ENCODE measurements at places on chromosomes 13 and 19.

DNA sequence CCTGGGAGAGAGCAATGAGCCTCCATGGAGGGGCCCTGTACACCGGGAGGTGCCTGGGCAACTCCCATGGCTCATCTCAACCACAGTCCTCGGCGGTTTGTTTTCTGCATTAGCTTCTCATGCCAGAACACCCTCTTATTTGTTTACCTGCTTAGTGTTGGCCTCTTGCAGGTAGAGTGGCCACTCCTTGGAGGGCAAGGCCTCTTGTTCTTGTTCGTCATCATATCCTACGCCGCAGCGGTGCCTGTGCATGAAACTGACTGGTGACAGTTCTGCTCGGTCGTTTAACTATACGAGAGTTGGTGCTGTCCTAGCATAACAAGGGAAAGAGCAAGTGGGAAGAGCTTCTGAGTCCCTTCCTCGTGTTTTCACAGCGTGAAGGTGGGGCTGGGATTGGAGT is 40.5 kb upstream of the RNF113B start:
- DNase-seq = no peak

DNA sequence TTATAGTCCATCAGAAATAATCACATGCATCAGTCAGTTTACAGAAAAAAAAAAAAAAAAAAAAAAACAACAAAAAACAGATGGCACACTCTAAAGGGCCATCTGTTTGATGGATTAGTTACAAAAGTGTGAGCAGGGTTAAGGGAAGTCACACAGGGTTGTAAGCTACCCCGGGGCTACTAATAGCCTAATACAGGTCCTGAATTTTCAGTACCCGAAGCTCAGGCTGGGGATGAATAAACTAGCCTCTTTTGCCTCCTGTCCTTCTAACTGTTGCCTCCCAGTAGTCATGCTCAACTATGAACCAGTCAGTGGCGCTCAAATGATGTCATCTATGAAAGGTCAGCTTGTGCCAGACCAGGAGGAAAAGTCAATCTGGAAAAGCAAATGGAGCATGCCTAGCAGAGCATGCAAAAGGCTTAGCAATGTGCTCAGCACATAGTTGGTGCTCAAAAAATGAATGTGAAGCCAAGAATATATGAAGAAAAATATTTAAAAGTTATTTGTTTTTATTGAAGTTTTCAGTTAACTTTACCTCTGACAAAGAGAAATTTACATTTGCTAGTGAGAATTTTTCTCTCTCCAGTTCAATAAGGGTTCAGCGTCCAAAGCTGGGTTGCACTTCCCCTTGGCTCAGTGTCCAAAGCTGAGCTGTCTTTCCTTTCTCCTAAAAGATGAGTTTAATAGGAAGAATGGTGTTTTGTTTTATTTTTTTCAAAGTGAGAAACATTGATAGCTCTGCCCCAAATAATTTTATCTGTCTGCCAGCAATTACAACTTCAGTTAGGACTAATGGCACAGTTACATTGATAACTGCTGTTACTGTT is 30.8 kb upstream of the LRCH1 start:
- DNase-seq = no peak

- DNase-seq = no peak
Observed at GRCh38 chr13:33453936-33454335, 168.4 kb upstream of the STARD13 start.

DNA sequence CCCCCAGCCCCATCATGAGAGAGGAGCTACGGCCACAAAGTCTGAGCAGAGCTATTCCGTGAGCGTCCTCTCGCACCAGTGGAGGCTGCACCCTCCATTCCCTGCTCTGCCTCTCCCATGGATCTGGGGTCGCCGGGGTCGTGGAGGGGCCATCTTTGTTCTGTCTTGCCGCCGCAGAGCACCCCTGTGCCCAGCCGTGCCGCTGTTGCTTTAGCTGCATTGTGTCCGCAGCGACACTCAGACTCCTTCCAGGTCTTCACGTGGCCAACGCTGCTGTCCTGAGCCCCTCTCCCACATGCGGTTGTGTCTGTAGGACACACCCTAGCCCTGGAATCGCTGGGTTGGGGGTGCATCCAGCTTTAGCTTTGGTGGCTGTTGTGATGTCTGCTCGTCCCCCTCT is 15.8 kb downstream of the YIPF2 start:
- DNase-seq = no peak

DNA sequence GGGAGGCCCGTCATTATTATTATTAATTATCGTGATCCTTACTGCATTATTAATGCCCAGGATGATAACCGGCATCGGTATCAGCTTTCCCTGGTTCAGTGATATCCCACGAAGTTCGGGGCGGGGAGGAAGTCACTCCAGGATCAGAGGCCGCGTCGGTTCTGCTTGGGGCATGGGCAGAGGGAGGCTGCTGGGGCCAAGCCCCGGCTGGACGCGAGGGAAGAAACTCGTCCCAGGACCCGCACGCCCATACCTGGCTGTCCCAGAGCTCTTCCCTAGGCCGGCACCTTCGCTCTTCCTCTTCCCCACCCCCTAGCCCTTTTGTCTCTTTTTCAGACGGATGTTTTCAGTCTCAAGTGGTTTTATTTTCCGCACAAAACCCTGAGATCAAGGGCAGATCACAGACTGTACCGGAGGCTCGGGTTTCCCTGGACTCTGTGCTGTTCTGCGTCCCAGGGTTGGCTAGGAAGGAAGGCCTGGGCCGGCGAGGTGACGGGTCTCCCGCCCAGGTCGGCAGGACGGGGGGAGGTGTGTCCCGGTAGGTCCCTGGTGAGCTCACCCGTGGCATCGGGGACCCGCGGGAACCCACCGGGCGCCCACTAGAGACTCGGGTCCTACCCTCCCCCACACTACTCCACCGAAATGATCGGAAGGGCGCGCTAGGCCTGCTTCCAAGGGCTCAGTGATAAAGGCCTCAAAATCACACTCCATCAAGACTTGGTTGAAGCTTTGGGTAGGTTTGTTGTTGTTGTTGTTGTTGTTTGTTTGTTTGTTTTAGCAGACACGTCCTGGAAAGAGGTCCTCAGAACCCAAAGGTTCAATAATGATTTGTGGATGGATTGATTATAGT is 7.9 kb downstream of the ZIC2 start:
- DNase-seq = no peak

DNA sequence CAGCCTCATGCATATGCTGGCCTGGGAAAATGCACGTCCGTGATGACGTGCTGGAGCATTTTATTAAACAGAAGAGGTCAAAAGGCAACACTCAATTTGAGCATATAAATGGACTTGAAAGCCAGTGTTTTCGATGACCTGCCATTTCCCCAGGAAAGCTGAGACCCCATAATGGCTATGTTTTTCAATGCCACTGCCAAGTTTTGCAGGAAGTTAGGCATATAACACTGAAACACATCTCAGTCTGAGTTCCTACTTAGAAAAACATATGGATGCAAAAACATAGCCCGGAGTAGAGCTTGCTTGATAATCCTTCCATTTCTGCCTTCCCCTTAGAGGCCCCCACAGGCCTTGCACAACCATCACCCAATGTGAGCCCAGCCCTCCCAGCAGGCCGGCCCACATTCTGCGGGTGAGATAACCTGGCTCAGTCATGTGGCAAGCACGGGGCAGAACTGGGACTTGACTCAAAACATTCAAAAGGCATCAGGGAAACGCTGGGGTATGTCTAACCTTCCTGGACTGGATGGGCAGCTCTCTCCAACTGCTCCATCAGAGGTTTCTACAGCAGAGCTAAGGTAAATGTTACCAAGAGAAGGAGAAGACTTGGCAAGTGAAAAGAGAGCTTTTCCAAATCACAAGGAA is 24.9 kb downstream of the EPS15L1 start:
- no peak for DNase-seq

- DNase-seq = no peak
Observed at GRCh38 chr13:39509616-39510315, 93.2 kb downstream of the LHFPL6 start.

- no peak for DNase-seq
Observed at GRCh38 chr13:94464771-94465170, 14.7 kb downstream of the DCT start.

GRCh38 chr19:12786141-12786870 is 5.0 kb upstream of the JUNB start:
- DNase-seq = no peak

GRCh38 chr13:62193919-62194318 is 778.3 kb upstream of the PCDH20 start:
- no peak for DNase-seq

- DNase-seq = no peak
Observed at GRCh38 chr13:84661718-84662117, 779.4 kb upstream of the SLITRK1 start.

- no peak for DNase-seq
Observed at GRCh38 chr19:16361926-16362325, 37.3 kb downstream of the KLF2 start.

DNA sequence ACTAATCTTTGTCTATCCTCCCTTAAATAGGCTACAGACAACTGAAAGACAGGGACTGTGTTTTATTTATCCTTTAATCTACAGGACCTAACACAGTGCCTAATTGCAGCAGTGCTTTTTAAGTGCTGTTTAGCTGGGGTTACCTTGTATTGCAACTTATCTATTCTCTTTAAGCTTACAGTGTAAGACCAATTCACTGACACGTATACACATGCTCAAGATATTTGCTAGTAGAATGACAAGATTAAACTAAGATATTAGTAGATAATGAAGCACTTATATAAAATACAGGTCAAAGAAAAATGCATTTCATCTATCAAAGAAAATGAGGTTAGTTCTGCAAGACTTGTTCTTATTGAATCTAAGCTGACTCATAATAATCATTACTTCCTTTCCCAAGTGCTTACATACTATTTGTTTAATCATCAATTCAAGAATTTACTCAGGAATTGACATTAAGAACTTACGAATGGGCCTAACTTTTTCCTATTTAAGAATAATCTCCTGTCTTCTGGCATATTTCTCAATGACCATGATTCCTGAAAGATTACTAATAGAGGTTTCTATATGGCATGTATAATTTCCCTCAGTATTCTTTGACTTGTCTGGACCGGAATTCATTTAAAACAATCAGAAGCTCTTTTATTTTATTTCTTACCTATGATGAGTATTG is 75.8 kb upstream of the MAB21L1 start:
- DNase-seq = no peak

DNA sequence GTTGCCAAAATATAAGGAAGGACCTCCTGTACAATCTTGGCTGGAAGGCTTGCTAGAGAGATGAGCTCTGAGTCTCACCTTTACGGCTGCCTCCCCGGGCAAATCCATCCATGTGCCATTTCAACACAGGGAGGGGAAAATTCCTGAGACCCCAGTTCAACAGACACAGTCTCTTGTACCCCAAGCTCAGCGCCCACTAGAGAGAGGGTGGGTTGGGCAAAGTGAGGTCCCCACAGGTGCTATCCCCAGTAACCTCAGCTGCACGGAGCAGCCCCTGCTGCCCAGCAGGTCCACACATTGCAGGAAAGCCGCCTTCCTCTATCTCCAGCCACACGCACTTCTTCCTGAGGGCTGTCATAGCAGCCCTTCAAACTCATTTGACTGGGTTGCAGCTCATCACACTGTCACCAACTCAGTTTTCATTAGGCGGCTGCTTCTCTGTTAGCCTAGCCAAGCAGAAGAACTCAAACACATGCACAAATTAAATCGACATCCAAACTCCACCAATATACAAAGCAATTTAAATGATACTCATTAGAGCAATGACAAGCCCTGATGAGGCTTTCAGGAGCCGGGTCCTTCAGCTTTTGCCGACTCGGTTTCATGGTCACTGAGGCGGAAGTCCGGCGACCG is 80.4 kb downstream of the TSHZ3 start:
- no peak for DNase-seq

DNA sequence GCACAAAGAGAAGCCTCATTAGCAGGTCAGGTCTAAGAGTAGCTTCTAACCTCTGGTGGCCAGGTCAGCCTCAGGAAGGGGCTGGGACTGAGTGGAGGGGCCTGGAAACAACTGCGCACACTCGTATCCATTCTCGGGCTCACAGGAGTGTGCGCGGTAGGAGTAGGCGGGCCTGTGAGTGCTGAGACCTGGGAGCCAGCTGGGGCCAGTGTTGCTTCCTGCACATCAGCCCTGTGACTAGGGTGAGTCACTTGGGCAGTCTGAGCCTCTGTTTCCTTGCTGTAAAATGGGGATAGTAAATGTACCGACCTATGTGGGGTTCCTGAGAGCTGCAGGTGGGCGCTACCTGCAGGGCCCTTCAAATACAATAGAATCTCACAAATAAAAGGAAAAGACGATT is 26.9 kb downstream of the SIN3B start:
- DNase-seq = no peak

- DNase-seq = no peak
Observed at GRCh38 chr19:32662186-32662585, 12.8 kb downstream of the ANKRD27 start.

DNA sequence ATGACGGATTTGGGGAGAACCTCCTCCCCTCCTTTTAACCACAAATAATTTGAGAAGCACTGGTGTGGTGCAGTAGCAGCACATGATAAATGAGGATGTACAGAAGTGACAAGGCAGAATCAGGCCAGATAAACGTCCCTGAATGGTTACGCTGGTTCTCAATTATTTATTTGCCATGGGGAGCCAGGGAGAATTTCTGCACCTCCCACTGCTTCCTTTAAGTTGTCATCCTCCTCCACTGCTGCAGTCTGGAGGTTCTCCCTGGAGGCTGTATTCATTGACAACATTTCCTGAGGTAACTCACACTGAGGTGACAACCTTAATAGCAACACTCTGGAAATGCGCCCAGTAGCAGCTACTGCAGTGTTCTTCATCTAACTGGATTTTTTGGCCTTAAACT is 308.9 kb upstream of the SLITRK1 start:
- DNase-seq = no peak

Data from progenitor cell of endocrine pancreas (in vitro differentiated cells).